HepG2 (cell line): ENCODE measurements at places on chromosomes 2 and 18.

DNA sequence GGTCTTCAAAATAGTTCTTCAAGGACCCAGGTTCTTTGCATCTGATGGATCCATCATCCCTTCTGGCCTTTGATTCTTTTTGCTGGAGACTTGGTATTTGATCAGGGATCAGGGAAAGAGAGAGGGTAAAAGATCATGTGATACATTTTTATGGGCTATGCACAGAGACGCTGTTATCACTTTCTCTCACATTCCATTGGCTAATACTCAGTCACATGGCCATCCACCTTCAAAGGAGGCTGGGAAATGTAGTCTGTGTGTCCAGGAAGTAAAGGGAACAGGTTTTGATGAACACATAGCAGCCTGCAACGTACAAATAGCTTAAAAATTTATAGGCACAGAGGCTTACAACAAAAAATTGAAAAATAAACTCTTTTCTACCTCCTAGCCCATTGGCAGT lies 629.6 kb upstream of the FANCL start:
- DNase-seq: no peak

- DNase-seq: no peak
These were observed 17.1 kb downstream of the SLC8A1 start for GRCh38 chr2:40434731-40435271.

DNA sequence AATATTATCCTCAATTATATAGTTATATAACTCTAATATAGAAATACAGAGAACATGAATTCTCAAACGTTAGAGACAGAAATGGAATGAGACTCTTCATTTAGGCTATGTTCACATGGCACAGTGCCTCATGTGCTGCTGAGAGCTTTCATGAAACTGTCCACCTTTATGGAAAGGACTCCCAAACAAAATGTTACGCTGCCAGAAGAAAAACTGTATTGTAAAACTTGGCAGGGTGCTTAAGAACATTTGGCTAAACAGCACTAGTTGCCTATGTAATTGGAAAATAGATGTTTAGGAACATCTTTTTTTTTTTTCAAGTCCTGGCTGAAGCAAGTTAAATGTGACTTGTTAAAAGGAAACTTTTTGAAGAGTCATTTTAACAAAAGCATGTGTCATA lies 396.0 kb downstream of the ERBB4 start:
- DNase-seq: no peak

DNA sequence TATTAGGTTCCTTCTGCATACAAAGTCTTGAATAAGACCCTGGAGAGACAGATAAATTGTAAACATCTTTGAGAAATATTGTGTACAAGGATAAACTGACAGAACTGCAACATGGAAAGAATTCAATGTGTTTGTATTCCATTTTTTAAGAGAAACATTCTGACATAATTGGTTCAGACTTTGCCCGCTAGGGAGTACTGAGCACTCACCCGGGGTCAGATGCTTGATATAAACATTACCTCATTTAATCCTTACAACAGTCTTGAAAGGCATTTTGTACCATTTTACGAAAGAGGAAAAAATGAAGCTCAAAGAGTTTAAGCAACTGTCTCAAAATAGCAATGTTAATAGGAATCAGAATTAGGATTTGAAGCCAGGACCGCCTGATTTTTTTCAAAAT lies 416.7 kb upstream of the CRIM1 start:
- DNase-seq: no peak

DNA sequence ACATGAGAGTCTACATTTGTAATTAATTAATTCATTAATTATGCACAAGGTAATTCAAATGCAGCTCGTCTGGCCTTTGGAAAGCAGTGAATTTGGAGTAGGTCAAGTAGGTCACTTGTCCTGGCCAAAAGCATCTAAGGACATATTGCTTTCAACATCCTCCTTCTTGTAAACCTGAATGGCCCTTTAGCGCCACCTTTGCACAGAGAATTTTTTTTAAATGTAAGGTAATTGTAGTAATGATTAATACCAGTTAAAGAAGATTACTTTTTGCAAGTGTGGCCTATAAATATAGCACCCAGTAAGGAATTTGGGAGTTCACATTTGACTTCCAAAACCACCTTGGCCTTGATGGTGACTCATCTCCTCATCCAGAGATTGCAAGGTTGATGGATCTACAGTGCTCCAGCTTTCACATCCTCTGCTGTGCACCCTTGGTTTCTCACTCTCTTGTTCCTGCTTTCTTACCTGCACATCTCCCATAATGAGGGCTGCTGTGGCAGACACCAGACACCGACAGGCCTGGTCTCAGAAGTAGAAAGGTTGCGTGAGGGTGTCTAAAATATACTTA lies 481.7 kb downstream of the TGIF1 start:
- DNase-seq: no peak

DNA sequence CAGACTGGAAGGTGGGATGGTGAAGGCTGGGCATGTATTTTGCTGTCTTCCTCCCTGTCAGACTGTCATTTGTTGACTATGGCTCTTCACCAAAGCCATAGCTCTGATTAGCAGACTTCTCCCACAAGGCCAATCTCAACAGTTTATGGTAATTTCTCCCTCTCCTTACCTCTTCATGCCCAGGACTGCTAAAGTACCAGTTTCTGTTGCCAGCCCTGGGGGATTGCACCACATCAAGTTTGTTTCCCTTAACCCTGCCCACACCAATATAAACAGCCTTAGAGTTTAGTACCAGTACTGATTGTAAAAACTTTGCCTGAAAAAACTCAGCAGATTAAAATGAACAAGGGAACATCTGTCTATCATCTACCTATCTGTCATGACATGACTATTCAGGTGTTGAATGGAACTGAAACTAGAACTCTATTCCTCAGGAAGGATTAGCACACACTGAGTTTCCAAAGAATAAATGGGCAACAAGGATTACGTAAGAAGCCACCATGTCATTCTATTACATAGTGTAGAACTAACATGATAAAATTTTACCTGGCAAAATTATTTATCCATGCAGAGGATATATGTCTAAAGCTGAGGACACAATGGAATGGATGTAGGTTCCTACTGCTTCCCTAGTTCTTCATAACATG lies 13.7 kb downstream of the FEZ2 start:
- no peak for DNase-seq

- DNase-seq: no peak
These were observed 299.2 kb upstream of the ZSWIM2 start for GRCh38 chr2:187148059-187148714.

- DNase-seq: no peak
These were observed 170.0 kb downstream of the HRH4 start for GRCh38 chr18:24630346-24630880.
